Activated naive CD8-positive, alpha-beta T cell treated with anti-CD3 and anti-CD28 coated beads for 36 hours (primary cell): ENCODE measurements at places on chromosomes 7 and 10.

- no peak for DNase-seq
These were observed 9.1 kb downstream of the SDHAF3 start for GRCh38 chr7:97126483-97127171.

DNA sequence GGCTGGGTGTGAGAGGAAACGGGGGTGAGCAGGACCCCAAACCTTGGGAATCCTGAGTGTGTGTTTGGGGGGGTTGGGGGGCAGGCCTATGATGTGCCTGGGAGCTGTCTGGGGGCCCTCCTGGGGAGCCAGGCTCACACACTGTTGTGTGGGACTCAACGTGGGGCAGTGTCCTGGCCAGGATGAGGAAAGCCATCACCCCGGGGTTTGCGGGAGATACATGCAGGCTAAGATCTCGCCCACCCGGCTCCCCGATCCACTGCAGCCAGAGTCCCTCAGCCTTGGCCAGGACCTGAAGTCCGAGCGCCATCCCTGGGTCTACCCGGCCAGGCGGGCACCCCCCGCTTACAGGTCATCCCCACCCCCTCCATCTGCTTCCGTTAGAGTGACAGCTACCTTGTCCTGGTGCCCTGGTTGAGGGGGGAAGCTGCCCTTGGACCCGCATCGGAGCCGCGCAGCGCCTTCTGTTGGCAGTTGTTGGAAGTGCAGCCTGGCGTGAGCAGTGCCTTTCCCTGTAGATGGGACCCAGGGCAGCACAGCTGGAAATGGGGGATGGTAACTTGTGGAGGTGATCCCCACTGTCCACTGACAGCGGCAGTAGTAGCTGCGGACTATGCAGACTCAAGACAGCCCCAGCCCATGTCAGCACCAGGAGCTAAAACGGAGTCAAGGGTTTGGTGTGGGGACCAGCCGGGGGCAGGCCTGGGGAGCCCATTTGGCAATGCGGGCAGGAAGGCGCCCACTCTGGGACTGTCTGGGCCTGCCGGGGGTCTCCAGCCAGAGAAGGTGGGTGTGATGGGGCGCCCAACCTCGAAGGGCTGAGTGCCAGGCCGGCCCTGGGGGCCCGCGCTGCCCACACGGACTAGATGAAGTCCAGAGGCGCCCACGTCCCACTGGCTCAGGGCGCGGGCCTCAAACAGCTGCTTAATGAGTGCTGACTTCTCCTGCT lies 885.6 kb upstream of the ZNF722 start:
- DNase-seq, result no peak

- no peak for DNase-seq
These were observed 24.9 kb upstream of the WDFY4 start for GRCh38 chr10:48659790-48660189.

DNA sequence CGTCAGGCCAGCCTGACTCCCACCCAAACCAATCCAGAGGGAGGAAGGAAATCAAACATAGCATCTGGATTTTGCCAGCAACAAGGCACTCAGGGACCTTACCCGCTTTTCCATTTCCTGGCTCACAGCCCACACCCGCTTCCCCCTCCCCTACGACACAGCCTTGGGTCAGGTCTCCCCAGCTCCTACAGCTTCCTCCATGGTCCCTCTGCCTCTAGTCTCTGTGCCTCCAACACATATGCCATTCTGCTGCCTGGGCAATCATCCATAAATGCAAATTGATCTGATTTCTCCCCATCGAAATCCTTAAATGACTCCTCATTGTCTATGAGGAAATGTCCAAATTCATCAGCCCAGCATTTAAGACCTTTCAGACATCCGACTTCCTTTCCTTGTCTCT lies 53.2 kb upstream of the CUX1 start:
- no peak for DNase-seq

DNA sequence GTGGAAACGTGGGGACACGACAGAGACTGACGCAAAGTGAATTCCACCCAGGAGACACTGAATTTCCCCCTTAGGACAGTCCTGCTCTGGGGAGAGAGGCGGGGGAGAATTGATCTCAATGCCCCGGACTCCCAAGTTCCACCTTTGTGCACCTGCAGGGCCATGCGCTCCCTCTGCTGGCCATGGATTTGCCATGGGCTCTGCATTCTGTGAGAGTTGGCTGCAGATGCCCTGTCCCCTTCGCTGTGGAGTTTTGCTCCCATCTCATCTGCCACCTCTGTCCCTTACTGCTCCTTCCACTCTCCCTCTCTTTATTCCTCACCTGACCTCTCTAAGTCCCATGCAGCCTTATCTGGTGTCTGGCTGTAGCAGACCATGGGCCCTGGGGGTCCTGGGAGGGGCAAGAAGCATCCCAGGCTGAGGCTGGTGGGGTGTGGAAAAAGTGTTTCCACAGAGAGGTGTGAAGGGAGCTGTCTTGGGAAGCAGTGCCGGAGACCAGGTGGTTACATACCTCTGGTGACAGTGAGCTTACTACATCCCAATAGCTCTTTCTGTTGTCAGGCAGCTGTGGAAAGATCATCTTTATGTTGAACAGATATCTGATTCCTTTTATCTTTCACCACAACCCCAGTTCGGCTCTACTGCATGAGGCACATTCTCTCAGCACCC lies 14.3 kb downstream of the GHRHR start:
- DNase-seq, result peak; percentile 18

- DNase-seq, result no peak
These were observed 240.7 kb downstream of the TSPAN12 start for GRCh38 chr7:120617275-120617674.

DNA sequence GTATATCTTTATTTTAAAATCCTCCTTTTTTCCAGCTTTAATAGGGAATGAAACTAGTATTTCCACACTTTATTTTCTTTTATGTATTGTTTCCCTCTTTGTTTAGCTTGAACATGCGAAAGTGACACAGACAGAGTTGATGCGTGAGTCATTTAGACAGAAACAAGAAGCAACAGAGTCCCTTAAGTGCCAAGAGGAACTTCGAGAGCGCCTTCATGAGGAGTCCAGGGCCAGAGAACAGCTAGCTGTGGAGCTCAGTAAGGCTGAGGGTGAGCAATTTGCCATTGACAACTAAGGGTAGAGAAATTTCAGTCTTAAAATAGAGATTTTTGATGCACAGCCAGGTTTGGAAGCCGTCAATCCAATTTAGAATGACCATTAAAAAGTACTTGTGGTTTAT lies 73.1 kb downstream of the CYP51A1 start:
- no peak for DNase-seq

GRCh38 chr10:8722835-8723234 lies 668.3 kb downstream of the GATA3 start:
- DNase-seq, result no peak

DNA sequence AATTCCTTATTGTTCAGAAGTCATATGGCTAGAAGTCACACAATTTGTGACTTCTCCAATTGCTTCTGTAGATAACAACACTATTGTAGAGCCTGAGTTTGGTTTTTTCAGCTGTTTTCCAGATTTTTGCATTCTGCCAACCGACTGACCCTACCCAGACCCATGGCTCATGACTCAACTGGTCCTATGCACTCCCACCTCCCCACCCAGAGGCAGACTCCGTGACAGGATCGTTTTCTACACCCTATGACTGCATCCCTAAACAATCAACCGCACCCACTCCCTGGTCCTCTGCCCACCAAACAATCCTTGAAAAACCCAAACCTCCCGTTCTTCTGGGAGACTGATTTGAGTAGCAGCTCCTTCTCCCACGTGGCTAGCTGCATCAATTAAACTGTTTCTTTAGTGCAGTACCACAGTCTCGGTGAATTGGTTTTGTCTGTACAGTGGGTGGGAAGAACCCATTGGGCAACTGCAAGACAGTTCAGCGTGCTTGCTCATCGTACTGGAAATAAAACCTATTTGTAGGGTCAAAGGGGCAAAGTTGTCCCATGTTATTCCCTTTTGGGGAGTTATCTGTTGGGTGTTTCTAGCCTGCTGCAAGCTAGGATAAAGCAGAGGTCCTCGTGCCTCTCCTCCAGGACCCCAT lies 150.3 kb upstream of the FAM20C start:
- DNase-seq, result no peak

- DNase-seq, result no peak
These were observed 9.4 kb downstream of the MYPN start for GRCh38 chr10:68118657-68119056.

DNA sequence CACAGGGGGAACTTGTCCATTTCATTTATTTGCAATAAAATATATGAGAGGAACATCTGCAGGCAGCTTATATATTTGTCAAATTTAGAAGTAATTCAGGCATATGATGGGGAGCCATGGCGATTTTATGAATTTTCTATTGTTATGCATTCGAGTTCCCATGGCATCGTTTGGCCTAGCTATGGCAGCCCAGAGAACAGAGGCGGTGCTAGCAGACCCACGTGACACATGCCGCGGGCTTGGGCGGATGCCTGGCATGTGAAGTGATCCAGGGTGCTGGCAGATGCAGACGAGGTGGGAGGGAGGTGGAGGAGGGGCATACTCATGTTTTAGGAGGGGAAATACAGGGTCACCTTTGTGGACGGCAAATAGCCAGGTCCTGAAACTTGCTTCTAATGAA lies 560.0 kb upstream of the GALNT17 start:
- DNase-seq, result no peak

- DNase-seq, result no peak
These were observed 1.9 kb upstream of the BTBD16 start for GRCh38 chr10:122269059-122269687.

DNA sequence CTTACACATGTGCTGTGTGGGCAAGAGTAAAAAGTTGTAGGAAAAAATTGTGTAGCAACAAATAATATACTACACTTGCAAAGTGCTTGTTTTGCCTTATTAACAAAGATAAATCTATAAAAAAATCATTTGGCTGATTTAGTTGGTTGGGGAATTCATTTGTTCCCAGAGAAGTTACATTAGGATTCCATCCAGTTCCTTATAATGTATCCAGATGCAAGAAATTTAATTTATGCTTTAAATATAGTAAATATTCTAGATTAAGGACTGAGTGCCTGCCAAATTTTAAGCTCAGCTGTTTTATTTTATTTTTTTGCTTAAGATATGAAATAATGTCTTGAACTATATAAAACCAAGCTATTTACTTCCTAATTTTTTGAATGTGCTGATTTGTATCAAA lies 1169.9 kb downstream of the NXPH1 start:
- no peak for DNase-seq

- no peak for DNase-seq
These were observed 212.3 kb downstream of the C7orf25 start for GRCh38 chr7:42699380-42700178.

- no peak for DNase-seq
These were observed 79.9 kb downstream of the ZRANB1 start for GRCh38 chr10:125021686-125022344.

DNA sequence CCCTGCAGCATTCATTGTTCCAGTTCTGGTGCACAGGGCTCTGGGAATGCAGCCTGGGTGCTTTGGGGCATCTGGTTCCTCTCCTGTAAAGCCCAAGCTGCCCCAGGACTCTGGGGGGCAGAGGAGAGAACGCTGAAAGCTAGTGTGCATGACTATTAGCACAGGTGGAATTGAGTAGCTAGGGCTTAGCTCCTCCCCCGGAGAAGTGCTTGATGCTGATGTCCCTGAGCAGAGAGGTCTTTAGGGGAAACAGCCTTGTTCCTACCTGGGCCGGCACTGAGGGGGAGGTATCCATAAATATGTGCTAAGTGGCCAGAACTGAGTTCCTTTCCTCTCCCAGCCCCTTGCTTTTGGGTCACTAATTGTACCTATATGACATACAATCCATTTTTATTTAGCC lies 3.9 kb downstream of the ADCY1 start:
- DNase-seq, result no peak

GRCh38 chr7:41033500-41033899 lies 669.4 kb downstream of the INHBA start:
- DNase-seq, result no peak

GRCh38 chr7:105816266-105816843 lies 60.0 kb downstream of the ATXN7L1 start:
- DNase-seq, result no peak

GRCh38 chr10:79079490-79080355 lies 11.0 kb downstream of the ZMIZ1 start:
- DNase-seq, result no peak

DNA sequence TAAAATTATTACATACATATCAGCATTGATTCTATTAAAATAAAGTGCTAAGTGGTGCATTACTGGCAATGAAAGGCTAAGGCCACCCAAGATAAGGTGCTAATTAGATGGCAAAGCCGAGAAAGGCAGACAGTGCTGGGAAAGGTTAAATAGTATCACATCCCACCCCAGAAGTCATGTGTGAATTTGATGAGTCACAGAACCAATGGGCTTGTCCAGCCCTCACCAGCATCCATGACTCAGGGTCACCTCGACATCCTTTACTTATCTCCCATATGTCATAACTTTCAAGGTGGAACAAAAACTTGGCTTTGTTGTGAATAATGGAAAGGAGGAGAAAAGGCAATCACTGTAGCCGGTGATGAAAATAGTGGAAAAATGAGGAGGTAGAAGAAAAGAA lies 459.1 kb downstream of the PLXNA4 start:
- no peak for DNase-seq

- DNase-seq, result no peak
These were observed 356.6 kb downstream of the BBS9 start for GRCh38 chr7:33485747-33486493.

DNA sequence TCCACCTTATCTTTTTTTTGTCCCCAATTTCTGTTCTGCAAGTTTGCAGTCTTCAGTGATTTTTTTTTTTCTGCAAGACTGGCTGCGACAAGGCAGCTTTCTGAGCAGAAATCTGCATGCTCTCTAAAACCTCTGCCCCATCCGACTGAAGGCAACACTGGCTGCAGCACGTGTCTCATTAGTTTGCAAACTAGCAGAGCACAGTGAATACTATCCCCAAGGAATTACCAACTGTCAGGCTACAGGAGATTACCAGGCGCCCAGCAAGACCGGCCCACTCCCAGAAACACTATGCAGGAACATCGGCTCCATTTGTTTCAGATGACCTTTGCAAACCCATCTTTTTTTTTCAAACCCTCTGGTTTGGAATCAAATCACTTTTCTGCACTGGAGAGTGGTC lies 538.8 kb downstream of the SORCS1 start:
- DNase-seq, result no peak

GRCh38 chr7:149238051-149238450 lies 1.4 kb upstream of the ZNF212 start:
- no peak for DNase-seq
